Left hindlimb (tissue), 1 donor: ENCODE measurements at places on chromosomes 5 and 9.

- DNase-seq, result peak; percentile 81
Observed at GRCh38 chr9:97923529-97924108, 1.3 kb upstream of the TRMO start.

DNA sequence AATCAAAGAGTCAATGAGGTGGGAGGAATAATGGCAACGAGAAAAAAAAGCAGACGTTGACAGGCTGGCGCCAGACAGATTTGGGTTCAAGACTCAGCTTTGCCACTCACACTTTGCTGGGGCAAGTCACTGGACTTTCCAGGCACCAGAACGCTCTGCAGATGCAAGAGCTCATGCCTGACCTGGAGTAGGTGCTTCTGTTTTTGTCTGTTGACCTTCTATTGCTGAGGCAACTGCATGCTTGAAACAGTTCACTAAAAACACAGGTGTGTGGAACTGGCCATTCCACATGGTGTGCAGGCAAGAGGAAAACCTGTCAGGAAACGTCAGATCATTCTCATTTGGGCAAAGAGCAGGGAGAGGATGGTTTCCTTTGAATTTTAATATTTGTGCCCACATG is 161.2 kb upstream of the SMIM23 start:
- no peak for DNase-seq

DNA sequence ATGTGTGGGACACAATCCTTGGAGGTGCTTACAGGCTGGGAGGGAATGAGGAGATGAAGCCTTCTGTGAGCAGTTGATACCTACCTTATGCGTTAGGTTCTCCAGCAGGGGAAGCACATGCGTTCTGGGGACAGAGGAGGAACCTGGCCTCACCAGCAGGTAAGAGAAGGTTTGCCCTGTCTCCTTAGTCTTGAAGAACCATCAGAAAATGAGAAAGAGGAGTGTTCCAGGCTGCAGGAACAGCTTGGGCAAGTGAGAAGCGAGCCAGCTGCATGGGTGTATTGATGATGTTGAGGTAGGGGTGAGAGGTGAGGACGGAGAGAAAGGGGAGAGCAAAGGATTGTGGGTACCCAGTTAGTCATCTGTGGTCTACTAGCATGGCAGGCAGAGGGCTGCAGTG is 156.9 kb upstream of the MVB12B start:
- no peak for DNase-seq

- no peak for DNase-seq
Observed at GRCh38 chr5:18236386-18236785, 602.1 kb downstream of the TAF11L14 start.
